ENCODE measurements at places on chromosomes 11 and 22.

DNA sequence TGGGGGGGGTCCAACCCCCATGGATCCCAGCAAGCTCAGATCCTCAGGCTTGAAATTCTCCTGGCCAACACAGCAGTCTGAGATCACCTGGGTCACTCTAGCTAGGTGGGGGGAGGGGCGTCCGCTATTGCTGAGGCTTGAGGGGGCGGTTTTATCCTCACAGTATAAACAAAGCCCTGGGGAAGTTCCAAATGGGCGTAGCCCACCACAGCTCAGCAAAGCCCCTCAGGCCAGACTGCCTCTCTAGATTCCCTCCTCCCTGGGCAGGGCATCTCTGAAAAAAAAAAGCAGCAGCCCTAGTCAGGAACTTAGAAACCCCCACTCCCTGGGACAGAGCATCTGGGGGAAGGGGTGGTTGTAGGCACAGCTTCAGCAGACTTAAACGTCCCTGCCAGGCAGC, 16.7 kb downstream of the TRPC6 start:
- no peak for DNase-seq

DNA sequence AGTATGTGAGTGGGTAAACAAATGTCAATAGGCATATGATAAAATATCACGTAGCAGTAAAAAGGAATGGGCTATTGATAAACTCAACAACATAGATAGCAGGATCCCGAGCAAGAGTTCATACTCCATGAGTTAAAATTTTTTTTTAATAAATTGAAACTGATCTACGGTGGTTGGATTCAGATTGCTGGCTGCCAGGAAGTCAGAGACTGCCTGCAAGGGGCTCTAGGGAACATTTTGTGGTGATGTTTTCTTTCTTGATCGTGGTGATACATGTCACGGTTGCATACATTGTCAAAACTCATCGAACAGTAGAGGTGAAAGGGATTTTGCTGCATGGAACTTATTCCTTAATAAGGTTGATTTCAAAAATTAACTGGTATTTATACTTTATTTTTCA, 62.6 kb upstream of the WNT7B start:
- no peak for DNase-seq

DNA sequence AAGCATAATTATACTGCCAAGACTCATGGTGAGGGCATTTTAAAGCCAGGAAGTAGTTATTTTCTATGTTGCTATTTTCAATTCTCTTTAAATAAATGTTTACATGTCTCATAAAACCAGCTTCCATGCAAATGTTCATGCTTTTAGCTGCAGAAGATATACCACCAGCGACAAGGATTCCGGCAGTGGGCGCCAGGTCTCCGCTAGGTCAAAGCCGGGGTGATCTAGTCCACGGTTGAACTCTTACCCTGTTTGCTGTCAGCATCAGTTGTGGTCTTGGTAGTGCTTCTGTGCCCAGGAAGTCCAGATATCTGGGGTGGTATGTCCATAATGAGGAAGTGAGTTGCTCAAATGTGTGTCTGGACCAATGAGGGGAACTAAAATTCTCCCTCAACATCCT, 265.7 kb downstream of the BRD1 start:
- DNase-seq = no peak

GRCh38 chr11:126485986-126486635, 130.6 kb downstream of the ST3GAL4 start:
- DNase-seq = no peak

DNA sequence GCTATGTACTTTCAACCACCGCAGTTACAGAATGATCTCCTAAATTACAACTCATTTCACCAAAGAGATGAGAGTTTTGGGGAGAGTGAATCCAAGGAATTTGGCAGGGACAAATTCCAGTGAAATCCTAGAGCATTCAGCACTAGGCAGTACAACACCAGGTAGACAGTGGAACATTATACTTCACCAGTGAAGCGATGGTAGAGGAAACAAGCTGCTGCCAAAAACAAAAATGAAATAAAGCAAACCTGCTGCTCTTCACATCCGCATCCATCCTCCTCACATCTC, 16.9 kb downstream of the SMCO4 start:
- no peak for DNase-seq

- DNase-seq = no peak
Observed at GRCh38 chr11:12019337-12019736, 10.9 kb upstream of the DKK3 start.

DNA sequence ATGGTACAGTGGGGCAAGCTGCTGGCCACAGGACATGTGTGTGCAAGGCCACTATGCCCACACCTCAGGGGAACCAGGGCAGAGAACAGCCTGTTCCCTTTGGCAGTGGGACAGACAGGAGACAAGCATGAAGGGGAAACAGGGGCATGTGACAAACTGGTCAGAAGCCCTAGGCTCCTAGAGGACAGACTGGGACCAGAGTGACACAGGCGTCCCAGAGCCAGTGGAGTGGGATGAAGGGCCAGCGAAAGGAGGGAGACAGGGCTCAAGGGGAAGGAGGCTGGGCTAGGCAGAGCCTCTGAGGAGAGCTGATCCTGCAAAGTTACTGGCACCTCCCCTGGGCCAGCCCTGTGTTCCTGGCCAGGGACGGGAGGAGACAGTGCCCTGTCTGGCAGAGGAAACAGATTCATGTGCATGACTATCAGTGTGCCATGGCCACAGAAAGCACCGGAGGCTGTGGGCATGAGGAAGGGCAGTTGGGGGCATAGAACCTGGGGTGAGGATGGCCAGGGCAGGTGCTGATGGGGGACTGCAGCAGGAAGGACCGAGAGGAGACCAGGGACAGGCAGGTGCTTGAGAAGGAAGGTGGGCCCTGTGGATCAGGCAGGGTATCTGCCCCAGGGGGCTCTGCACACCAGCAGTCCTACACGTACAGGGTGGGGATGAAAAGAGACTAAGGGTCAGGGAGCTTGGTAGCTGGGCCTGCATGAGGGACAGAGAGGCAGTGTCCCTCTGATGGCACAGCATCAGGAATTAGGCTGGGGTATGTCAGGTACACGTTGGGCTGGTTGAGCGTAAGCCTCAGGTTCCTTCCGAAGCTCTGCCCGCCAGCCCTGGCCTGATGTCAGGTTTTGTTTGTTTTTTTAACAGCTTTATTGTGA, 9.8 kb downstream of the DERL3 start:
- no peak for DNase-seq

DNA sequence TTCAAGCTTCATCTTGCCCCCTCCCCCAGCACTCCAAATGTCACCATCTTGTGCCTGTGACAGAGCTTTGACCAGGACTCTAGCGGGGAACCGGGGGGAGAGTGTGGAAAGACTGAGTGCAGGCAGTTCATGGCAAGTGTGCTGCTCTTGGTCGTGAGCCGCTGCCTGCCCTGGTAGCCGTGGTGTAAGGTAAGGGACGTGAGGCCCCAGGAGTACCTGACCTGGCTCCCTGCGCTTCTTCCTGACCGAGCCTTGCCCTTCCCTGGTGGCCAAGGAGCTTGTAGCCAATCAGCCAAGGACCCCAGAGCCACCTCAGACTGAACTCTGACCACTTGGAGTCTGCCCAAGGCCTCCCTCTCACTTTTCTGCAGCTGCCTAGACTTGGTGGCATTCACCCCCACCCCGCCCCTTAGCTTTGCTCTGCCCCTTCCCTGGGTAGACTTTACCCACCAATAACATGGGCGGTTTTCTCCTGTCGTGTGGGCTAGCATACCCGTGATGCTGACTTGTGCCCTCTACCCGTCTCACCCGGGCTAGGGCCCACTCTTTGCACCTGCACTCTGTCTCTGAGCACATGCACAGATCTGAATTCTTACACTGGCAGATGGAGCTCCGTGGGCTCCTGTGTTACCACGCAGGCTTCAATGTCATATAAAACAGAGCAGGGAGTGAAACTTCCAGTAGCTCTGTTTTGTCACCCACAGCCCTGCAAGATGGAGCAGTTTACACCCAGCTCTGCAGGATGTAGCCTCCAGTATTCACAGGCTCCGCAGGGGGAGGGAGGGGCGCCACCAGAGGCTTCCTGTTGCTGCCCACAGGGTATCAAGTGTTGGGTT, 1.5 kb downstream of the DGKZ start:
- no peak for DNase-seq

DNA sequence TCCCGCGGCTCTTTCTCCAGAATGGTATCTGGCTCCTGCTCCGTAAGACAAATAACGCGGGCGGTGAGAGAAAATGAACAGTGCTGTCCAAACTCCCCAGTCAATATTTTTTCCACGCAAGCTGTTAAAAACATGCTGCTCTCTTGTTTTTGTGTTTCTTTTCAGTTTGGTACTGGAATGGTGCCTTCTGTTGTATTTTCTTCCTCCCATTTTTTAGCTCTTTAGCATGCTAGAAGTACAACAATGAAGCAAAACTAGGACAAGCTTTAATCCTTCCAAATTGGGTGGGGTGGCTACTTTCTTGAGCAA, 599 bp upstream of the PPP2R1B start:
- DNase-seq = no peak

DNA sequence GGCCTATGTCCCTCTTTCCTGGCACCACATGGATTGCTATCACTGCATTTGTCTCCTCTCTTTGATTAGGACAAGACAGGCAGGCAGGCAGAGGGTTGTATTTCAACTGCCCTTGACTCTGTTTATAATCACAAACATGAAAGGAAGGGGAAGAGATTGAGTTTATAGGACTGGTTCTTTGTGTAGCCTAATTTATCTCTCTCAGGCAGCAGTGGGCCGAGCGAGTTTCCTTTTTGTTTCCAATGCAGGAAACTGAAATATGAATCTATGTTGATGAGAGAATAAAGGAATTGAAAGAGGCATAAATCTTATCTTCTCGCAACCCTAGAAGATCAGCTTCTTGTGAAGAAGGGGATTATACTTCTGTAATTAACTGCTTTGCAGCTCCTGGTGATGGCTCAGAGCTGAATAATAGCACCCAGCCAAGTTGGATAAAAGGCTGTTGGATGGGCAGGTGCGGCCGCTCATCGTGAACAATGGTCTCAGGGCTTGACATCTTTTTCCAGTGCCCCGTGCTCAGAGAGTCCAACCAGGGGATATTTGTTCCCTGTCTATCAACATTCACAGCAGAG, 80.6 kb upstream of the SYT13 start:
- no peak for DNase-seq

DNA sequence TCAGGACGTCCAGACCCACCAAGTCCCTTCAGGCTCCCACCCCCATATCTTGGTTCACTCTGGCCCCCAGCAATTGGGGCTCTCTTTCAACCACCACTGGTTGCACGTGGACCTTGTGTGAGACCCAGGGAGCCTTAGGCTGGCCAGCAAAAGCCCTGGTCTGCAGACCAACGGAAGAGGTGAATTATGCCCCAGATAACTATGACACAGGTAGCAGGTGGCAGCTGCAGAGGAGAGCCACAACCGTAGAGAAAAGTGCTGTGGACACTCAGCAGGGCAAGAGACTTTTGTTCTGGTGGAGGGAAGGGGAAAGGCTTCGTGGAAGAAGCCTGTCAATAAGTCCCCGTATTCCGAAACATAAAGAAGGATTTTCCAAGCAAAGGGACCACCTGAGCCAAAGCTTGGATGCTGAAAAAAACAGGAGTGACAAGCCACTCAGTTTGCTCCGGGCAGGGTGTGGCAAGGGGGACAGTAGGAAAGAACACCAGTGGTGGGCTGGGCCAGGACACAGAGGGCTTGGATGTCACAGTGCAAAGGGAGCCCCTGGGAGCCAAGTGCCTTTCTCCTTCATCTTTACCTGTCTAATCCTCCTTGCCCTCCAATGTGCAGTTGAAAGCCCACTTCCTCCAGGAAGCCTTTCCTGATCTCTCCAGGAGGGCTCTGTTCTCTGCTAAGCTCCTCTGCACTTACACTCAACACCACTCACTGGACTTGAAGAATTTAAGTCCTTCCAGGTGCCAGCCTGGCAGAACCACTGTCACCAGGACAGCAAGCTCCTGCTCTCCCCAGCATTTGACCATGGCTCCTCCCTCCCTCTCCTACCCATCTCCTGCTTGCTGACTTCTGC, 264.7 kb downstream of the BUD13 start:
- DNase-seq = no peak

DNA sequence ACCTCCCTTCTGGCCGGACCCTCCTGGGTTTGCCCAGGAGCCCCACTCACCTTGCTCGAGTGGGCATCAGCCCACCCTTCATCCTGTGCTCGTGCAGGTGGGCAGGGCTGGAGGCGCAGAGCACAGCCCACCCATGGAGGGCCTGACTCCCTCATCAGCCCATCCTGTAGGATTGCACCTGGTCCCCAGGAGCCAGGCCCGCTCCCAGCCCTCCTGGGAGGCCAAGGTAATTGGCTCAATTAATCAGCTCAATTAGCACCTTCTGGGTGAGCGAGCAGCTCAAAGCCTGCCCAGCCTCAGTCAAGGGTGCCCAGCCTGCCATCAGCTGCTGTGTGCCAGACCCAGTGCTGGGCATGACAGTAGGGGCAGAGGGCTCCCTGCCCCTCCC, 58.1 kb upstream of the NECTIN1 start:
- no peak for DNase-seq

GRCh38 chr11:63639199-63639832, 25.1 kb upstream of the PLAAT3 start:
- DNase-seq = no peak

DNA sequence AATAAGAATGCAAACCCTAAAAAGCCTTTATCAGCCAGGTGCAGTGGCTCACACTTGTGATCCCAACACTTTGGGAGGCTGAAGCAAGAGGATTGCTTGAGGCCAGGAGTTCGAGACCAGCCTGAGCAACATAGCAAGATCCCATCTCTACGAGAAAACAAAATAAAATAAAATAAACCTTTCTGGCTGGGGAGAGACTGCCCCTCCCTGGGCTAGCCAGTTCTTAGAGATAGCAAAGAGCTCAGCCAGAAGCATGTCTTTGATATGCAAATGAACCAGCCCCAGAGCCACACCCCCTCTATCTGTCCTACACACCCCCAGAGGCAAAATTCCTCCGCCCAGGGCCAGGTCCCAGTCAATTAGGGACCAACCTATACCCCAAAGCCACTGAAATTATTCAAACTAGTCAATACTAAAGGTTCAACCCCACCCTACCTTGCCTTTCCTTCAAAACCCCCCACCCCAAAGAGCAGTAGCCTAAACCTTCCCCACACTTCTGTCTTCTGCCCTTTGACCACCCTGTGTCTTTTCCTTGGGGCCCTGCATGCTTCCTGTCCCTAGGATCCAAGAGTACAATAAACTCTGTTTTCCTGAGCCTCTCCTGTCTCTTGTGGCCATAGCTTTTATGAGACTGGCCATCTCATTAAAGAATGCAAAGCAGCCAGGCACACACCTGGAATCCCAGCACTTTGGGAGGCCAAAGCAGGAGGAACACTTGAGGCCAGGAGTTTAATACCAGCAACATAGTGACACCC, 37.3 kb upstream of the CXCR5 start:
- no peak for DNase-seq

DNA sequence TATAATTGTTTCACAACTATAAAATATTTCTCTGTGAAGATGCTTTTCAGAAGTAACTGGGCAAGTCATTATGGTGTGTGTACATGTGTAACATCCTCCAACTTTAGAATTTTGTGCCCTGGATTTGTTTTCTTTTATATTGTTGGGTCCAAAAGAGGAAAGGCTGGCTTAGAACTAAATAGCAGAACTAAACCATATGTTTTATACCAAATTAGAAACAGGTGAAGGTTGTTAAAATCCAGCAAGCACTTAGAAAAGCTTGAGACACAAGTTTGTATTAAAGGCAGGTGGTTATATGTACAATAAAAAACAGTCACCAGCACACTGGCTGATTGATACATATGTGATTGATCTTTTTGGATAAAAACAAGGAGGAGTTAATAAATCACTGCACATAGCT, 158.5 kb downstream of the WNT11 start:
- DNase-seq = no peak
